Femur (tissue), 1 donor: ENCODE measurements at places on chromosomes 12 and 14.

DNA sequence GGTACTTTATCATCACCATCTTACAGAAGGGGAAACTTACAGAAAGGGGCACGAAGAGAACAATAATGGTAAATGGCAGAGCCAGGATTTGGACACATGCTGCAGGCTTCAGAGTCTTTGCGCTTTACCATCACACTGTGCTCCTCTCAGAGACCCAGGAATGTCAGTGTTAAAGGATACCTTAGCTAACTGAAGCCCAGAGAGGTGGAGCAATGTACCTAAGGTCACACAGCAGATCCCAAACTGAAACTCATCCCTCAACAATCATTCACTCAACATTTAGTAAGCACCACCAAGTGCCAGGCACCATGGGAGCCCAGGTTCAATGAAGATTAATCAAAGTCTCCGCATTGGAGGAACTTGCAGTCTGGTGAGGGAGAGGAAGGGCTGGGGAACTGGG lies 8.0 kb upstream of the KRT78 start:
- DNase-seq: no peak

DNA sequence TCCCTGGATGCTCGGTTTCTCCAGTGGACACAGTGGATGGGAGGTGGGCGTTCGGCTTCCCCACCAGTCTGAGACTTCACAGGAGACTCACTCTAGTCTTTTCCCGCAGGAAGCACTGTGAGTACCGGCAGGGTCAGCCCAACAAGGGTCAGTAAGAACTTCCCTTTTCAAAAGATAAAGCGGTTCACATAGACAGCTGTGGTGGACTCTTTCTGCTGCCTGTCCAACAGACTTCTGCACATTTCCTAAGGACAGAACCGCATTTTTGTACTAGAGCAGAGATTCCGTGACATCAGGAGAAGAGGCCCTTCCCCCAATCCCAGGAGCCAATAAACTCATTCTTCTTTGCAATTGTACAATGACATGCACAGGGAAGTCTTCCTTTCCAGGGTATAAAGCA lies 10.4 kb downstream of the LTBR start:
- DNase-seq: no peak

DNA sequence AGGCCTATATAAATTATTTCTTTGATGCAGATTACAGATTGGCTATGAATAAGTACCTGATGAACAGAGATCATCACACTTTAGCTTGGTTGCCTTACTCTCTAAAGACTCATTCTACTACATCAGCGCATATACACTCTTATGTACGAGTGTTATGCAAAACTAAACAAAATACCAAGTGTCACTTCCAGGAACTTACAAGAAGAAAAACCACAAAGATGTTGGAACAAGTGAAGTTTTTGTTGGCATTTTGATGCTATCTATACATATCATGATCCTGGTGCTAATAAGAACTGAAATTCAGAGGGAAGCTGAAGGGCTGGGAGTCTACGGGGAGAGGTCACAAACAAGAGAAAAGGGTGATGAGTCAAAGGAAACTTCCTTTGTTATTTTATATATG lies 47.9 kb upstream of the CERS5 start:
- no peak for DNase-seq

- DNase-seq: no peak
Observed at GRCh38 chr14:100396266-100396795, 73.2 kb downstream of the SLC25A47 start.

DNA sequence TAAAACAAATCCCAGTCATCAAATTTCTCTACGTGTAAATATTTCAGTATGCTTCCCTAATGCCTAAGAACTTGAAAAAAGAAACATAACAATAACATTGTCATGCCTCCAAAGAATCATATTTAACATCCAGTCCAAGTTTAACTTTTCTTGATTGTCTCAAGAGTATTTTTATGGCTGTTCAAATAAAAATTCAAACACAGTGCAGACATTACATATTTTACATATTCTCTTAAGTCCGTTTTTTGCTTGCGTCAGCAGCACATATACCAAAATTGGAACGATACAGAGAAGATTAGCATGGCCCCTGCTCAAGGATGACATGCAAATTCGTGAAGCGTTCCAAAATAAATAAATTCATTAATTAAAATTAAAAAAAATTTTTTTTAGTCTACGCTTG lies 23.3 kb upstream of the EEA1 start:
- DNase-seq: no peak

GRCh38 chr12:94261786-94262185 lies 113.4 kb downstream of the PLXNC1 start:
- DNase-seq: no peak

- DNase-seq: no peak
Observed at GRCh38 chr14:85273099-85273677, 256.8 kb upstream of the FLRT2 start.

GRCh38 chr14:101357038-101357437 lies 204.3 kb upstream of the DIO3 start:
- DNase-seq: no peak

DNA sequence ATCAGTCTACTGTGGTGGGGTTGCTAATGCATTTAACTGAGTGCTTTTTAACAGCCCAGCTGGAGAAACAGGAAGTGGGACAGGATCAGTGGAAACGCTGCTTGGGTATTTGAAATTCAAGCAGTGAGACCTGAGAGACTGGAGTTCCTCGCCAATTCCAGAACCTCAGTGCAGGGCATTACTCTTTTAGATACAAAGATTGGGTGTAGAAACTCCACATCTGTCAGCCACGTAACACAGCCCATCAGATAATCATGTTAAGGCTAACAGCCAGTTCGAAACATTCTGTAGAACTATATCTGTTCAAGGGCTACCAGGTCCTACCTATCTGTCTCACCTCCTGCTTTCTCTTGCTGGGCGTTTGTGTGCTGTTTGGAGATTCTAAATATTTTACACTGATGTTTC lies 45.5 kb downstream of the RAD52 start:
- DNase-seq: no peak

- DNase-seq: no peak
Observed at GRCh38 chr14:20820063-20820904, 17.6 kb upstream of the RNASE1 start.

DNA sequence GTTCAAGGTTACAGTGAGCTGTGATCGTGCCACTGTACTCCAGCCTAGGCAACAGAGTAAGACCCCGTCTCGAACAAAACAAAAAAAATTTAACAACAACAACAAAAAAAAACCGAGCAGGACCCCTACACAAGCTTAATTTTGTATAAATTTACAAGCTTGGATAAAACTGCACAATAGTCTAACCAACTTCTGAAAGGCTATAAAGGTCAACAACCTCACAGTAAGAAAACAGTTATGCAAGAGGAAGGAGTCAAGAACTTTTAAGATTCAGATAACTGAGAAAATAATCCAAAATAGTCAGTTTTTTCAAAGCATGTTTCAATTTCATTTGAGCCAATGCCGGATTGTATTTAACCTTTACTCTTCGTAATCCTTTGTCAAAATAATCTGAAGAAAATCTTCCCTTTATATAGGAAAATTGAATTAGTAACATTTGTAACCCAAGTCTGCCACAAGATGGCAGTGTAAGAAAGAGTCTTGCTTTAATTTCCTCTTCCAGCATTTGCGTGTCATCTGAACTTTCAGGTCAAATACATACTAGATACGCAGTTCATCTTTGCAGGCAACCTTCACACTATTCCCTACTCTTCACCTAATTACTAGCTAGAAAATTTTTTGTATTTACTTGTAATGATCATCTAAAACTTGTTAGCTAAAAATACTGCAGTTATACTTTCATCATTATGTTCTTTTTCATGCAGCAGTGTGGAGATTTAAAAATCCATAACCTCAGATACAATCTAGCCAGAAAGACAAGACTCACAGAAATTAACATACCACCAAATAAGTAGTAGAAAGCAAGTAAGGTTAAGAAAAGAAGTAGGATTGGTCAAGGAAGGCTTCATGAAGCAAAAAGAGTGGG lies 5.8 kb downstream of the CCNB1IP1 start:
- no peak for DNase-seq

DNA sequence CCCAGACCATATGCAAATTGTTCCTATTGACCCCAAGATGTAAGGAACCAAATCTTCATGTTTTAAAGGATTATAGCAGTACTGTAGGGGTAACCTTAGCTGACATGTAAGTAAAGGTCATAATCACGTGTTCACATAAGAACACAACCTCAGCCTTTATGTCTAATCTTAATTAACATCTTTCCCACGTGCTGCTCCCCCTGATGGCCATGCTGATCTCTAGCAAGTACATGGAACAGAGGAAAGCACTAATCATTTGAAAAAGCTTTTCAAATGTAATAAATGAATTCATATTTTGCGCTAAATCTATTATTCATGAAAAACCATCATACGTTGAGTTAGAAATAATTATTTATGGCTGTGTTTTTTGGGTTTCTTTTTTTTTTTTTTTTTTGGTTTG lies 30.5 kb upstream of the ITPR2 start:
- DNase-seq: no peak

DNA sequence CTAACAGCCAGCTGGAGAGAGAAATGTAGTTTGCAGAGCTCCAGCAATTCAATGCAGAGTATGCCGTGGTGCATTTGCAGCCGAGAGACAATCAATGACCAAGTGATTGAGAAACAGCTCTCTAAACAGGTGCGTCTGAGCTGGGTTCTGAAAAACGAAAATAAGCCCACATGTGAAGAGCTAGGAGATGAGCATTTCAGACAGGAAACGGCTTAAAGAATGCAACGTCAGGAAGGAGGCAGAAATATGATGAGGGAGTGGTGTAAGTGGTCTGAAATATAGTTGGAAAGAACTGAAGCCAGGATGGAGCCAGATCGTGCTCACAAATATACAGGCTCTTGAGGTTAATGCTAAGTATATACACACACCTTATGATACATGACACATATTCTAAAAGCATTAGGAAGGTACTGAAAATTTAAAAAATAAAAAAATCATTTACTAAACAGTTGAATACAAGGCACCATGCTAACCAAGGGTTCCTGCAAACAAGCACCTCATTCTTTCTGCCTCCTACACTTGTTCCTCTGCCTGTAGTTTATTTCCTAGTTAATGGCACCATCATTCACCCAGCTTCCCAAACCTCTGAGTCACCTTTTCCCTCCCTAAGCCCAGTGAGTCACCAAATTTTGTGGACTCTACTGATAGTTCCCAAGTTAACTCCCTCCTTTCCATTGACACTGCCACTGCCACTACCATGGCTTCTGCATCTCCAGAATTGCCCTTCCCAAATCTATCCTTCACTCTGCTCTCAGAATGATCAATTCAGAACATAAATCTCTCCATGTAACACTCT lies 2.3 kb upstream of the GARIN2 start:
- DNase-seq: no peak

GRCh38 chr14:64422756-64423155 lies 34.6 kb downstream of the MTHFD1 start:
- no peak for DNase-seq

- no peak for DNase-seq
Observed at GRCh38 chr12:49555631-49556390, 12.1 kb downstream of the MCRS1 start.

DNA sequence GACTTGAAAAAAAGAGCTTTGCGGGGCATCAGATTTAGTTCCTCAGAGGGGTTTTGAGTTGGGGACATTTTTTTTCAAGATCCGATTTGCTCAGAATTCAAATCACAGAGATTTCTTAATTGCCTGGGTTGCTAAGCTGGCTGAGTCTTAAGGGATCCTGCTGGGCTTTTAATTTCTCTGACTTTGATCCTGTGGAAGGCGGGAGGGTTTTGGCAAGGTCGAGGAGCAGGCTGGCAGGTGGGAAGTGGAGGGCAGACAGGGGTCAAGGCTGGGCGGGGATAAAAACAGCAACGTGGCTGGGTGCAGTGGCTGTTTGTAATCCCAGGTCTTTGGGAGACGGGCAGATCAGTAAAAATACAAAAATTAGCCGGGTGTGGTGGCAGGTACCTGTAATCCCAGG lies 33.5 kb upstream of the CCDC63 start:
- no peak for DNase-seq

GRCh38 chr12:56212361-56212760 lies 9.4 kb downstream of the RNF41 start:
- no peak for DNase-seq

DNA sequence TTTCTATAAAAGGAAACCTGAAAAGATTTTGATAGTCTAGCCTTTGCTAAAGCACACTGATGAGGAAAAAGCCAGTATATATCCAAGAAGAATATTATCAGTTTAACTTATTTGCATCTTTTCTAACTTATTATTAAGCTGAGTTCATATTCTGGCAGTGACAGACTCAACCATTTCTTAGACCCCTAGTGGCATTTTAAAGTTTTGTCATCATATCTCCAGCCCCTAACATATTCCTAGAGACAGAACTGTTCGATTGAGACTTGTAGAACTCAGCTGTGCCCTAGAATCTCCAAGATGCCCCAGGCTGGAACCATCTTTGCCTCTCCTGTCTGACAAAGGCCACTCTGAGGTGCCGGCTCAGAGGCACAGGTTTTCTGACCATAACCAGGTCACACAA lies 365.6 kb downstream of the NELL2 start:
- DNase-seq: no peak

DNA sequence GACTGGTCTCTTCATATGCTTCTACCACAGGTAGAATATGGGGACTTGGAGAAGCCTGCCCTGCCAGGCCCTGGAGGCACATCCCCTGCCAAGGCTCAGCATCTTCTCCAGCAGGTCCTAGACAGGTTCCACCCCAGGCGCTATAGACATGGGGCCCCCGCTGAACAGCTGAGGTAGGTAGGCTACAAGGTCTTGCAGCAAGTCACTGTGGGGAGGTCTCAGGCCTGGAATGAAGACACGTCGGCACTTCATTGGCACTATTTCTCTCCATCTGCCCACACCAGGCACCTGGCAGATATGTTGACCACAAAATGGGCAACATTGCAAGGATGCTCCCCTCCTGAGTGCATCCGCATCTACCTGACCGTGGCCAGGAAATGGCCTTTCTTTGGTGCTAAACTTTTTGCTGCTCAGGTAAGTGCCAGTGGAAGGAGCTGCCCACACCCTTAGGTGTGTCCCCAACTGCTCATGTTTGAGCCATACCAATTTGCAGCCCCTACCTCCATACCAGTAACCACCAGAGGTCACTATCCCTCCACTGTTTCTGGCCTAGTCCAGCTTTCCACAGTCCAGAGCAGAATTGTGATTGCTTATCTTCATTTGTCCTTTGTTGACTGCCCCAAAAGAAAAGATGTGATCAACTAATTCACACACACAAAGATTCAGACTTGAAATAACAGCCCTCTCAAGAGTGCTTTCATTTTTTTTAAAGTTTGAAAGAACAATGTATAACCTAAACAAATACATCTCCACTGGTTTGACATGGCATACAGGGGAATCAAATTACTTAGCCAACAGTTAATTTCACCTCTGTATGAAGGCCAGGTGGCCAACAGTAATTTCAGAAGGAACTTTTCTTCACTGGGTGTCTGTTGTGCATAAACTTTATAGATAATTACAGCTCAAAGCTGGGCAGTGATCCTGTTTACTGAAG lies 16.1 kb downstream of the PIGH start:
- peak; percentile 46 for DNase-seq

DNA sequence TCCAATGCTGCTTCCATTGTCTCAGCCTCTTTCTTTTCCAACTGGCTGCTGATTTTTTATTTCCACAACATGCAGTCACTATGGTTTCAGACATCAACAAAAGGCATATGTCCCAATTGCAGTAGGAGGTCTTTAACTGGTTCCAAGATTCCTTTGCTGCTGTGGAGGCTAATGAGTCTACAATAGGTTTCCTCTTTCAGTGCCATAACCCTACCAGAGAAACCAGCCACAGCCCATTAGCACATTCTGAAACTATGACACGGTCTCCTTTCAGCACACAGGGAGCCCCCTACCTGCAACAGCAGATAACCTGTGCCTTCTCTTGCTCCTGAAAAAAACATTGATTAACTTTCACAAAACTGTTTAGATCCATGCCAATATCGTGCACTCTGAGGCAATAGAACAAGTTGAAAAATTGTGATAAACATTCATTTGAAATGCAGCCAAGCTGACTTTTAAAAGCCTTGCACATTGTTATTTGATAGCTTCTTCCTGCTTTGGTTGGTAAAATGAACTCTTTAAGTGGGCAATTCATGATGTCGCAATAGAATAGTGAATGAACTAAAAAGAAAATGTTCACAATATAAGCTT lies 32.4 kb downstream of the PLEKHG7 start:
- peak; percentile 50 for DNase-seq
